ENCODE measurements at places on chromosomes 3 and 15.

- DNase-seq = no peak
These were observed 434.5 kb upstream of the NAALADL2 start for GRCh38 chr3:174424656-174425055.

- DNase-seq = no peak
These were observed 19.3 kb downstream of the CCDC12 start for GRCh38 chr3:46957092-46957820.

DNA sequence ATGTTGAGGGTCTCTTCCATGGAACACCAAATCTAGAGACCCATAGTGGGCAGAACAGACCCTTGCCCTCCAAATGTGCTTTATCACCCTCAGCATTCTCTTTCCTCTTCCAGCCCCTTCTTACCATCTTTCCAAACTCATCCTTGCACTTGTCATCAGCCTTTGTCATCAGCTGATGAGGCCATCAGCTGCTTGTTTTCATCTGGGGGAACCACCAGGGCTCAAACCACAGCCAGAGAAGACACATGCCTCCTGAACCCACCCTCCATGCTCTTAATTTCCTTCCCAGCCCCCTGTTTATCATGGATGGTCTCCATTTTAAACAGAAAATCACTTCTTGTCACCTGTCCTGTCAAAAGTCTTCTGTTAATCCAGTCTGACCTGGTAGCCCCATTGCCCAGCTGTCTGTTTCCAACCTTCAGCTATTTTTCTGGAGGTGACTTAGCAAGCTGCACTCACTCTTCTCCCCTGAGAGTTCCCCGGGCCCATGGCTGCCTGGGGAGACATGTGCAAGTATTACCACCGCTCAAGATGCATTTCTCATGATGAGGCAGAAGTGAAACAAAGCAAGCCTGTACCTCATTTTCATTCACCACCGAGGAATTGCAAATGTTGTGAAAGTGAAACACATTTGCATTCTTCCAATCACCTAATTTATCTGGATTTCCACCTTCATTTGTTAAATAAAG lies 14.7 kb upstream of the SYNM start:
- DNase-seq = no peak

DNA sequence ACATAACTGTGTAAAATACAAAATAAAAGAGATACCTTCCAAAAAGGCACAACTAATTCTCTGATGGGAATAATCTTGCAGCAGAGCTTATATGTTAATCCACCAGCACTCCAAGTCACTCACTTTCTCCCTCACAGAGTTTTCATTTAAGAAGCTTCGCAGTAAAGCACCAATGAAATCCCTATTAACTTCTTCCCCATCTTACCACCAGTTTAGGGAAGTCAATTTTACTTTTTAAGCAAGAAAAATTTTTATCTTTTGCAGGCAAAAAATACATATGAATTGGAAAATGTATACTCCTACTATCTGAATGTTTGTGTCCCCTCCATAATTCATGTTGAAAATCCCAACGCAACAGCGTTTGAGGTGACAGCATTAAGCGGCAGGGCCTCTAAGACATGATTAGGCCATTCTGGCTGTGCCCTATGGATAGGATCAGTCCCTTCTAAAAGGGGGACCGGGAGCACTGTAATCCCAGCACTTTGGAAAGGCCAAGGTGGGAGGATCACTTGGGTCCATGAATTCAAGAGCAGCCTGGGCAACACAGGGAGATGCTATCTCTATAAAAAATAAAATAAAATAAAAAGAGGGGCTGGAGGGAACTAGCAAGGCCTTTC lies 435.8 kb downstream of the SHQ1 start:
- DNase-seq = no peak

GRCh38 chr15:75368689-75369239 lies 357 bp upstream of the MAN2C1 start:
- DNase-seq = no peak

DNA sequence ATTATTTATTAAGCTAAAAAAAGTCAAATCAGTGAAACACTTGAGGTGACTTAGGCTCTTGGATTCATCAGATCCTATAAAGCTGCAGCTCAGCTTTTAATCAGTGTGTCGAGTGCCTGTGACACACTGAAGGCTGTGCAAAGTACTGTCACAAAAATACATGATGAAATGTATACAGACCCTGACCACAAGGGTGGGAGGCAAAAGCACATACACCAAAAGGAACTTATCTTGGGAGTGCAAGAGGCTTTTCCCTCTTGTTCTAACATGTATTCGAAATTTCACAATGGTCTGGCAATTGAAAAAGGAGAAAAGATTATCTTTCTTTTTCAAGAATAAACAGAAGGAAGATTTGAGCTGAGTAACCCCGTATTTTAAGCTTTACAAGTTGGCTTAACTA lies 35.9 kb downstream of the VGLL4 start:
- no peak for DNase-seq

- DNase-seq = no peak
These were observed 125.8 kb downstream of the TNIK start for GRCh38 chr3:171334465-171334811.

GRCh38 chr15:66723826-66724731 lies 22.0 kb downstream of the SMAD6 start:
- DNase-seq = no peak

GRCh38 chr3:47578119-47578632 lies 489 bp downstream of the CSPG5 start:
- DNase-seq = no peak

DNA sequence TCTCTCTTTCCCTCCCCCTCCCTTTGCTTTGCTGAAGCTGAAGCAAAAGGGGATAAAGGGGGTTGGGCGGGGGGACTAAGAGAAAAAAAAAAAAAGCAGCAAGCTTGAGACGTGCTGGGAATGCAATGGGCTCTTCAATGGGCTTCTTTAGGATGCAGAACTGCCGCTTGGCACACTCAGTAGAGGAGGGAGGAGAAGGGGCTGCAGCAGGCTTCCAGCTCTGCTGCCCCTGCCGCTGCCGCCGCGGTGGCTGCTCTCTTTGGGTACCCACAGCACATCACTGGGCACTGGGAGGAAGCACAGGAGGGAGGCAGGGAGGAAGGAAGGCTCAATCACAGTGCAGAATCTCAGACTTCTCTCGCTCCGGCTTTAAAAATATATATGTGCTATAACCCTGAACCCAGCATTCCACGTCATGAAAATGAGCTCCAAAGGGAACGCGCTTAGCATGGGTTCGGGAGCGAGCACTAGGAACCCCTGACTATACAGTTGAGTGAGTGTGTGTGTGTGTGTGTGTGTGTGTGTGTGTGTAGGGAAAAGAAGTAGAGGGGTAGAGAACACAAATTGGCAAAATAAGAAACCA lies 3.5 kb downstream of the SLITRK3 start:
- DNase-seq = no peak

- DNase-seq = no peak
These were observed 78.9 kb upstream of the PSMD6 start for GRCh38 chr3:64102147-64102546.

DNA sequence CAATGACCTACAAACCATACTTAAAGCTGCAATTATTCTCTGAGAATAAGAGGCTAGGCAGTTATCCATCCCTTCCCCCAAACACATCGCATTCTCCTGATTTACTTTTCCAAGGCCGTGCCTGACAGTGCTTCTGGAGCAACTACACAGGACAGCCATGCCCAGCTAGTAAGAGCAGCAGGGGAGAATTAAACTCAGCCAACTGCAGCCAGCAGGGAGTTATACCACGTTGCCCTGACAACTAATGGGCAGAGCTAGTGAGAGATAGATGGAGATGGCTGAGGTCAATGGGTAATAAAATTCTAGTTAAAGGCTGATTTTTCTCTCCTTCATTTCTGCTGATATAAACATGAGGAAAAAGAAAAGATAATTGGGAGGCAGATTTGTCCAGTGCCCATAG lies 193.8 kb upstream of the PPP2R3A start:
- no peak for DNase-seq

- DNase-seq = no peak
These were observed 2.1 kb upstream of the CLDN18 start for GRCh38 chr3:138007898-138008297.

DNA sequence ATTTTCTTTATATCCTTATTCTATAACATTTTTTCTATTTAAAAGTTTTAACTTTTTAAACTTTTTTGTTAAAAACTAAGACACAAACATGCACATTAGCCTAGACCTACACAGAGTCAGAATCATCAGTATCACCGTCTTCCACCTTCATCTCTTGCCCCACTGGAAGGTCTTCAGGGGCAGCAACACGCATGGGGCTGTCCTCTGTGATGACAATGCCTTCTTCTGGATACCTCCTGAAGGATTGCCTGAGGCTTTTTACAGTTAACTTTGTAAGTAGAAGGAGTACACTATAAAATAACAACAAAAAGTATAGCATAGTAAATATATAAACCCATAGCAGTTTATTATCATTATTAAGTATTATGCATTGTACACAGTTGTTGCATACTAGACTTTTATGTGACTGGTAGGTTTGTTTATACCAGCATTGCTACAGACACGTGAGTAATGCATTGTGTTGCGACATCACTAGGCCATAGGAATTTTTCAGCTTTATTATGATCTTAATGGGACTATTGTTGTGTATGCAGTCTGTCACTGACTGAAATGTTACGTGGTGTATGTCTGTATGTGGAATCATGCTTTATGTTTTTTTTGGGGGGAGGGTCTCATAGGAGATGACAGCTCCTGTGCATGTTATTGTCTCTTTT lies 18.2 kb downstream of the ATP1B3 start:
- no peak for DNase-seq

GRCh38 chr15:34025252-34025651 lies 13.8 kb downstream of the AVEN start:
- DNase-seq = no peak

DNA sequence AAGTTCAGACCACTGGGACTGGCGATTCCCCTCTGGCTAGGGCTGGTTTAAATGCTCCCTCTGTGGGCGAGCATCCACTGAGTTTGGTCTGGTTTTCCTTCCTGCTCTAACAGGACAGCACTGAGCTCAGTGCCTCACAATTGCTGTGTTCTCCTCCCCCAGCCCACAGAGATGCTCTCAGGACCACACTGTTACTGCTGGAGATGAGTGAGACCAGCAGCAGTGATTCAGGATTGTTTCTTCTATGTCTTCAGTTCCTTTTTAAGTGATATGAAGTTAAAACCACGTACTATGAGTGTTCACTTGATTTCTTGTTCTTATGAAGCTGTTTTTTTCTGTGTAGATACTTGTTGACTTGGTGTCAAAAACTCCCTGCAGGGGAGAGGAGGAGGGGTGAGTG lies 180.4 kb upstream of the COL8A1 start:
- DNase-seq = no peak

GRCh38 chr3:183792976-183793375 lies 32.4 kb downstream of the MAP6D1 start:
- no peak for DNase-seq

DNA sequence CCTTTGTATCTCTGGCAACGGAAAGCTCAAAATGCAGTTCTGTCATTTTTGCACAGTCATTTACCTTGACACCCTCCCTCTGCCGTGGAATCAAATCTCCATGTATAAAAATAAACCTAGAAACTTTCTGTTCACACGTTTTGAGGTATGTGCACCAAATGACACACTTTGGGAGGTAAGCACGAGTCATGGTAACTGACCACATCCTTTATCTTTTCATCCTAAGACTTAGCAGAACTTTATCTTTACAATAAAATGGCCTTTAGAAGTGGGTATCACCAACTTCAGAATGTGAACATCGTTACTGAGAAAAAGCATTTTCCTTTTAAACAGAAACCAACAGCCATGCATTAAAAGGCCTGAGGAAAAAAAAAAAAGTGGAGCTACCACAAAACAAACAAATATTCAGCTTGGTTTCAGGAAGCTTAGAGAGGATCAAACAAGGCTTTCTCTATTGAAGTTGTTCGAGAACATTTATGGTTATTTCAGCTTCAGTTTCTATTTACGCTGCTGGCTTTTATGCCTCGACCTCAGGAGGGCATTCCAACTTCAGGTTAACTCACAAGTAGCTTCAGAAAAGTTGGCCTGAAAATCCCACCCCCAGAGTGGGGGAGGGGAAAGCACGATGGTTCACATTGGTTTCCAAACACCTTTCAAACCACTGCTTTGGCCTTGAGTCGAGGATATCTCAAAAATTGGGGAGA lies 171.1 kb upstream of the ICE2 start:
- no peak for DNase-seq

Measured in KG1 (cell line).